ENCODE measurements at places on chromosomes 7 and 10. TPM values are rescaled to one million over a fixed set of nuclear protein-coding genes. Genes with fewer than 3 reads are reported as not detected.
A peak's percentile ranks its signal among the peaks of the same experiment; 100 is the strongest.

DNA sequence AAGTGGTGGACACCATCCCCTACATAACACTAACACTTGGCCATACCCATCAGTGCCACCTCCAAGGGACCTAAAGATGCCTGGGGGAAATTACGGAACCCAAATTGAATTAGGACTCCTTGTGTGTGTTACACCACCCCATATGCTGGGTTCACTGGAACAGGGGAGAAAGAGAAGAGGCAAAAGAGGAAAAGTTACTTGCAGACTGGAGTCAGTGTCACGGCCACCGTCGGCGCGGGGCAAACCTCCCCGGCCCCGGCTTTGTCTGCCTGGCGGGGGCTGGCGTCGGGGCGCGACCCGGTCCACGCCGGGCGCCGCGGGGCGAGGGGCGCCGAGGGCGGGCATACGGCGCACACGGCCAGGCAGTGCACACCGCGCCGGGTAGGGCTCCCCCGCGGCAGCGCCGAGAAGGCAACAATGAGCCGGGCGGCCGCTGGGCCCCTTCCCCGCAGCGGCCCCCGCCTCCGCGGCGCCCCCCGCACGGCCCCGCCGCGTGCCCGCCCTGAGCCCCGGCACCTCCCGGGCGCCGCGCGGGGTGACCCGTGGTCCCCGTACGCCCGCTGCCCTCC lies 171.1 kb downstream of the FAM107B start:
- peak; percentile 31 for DNase-seq

The ALOX5 gene
- total RNA-seq = not detected

The ANKRD26 gene
- total RNA-seq = 10.5 TPM

- peak; percentile 90 for DNase-seq
Measured at GRCh38 chr7:119720541-119720940, 552.4 kb upstream of the KCND2 start.

The CRYGN gene
- not detected for total RNA-seq

DNA sequence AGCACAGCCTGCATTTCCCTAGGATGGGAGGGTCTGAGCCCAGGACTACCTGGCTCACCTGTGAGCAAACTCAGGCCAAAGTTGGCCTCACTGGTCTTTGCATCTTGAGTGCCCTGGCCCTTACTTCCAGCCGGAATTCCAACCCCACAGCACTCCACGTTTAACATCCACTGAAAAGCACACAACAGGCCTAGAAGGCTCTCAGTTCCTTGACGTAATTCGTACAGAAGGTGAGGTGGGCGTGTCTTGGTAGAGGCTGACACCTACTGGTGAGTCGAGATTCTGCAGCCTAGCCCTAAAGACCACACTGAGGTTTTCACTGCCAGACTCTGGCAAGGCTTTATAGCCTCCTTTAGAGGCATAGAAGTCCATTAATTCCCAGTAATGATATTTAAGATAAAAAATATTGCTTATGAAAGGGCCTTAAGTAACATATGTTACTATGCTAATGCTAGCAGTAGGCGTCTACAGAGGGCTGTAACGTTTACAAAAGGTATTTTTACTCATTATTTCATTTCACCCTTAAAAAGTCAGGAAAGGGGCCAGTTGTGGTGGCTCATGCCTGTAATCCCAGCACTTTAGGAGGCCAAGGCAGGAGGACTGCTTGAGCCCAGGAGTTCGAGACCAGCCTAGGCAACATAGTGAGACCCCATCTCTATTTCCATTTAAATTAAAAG lies 95.8 kb downstream of the HIP1 start:
- peak; percentile 66 for DNase-seq

- peak; percentile 41 for DNase-seq
Measured at GRCh38 chr7:2023877-2024566, 208.7 kb downstream of the MAD1L1 start.

DNA sequence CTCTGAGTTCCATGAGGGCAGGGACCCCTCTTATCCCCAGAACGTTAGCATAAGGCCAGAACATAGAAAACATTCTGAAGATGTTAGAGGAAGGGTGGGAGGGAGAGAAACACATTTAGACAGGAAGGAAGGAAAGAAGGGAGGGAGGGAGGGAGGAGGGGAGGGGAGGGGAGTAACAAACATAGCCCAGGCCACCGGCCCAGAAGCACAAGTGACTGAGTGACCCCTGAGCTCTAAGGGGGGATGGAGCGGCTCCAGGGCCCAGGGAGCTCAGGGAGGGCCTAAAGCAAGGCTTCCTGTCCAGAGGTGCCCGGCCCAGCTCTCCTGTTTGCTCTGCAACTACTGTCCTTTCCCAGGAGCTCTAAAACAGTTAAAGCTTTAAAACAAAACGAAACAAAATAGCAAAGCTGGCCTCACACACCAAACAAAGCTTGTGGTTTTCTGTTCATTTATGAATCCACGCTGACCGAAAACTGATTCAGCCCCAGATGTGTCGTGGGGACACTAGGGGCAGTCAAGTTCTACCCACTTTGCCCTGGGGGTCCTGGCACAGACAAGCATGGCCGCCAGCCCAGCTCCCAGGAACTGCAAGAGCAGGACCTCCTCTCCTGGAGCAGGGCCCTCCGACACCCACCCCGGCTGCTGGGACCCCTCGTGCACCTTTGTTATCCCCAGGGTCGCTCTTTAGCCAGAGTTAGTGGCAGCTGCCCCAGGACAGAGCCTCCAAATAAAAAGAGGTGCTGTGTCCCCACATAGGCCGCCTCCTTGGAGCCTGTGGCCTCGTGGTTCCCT lies 496.2 kb upstream of the FOXK1 start:
- DNase-seq = no peak

- no peak for DNase-seq
Measured at GRCh38 chr7:15782656-15783055, 96.2 kb upstream of the MEOX2 start.

DNA sequence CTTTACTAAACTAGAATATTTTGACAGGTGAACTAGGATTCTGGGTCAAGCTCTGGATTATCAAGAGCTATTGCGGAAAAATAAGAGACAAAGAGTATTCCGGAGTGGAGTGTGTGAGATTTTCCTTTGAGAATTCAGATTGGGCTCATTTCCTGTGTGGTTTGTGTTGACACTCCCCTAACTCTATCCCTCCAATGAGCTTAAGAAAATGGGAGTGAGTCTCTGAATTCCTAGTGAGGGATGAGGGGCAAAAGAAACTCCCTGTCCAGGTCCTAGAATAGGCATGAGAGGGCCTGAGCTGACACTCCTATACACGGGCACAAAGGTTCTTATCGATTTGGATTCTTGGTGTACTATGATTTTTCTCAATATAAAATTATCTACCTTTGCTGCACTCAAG lies 10.2 kb downstream of the KLF14 start:
- DNase-seq = peak; percentile 37

- DNase-seq = peak; percentile 82
Measured at GRCh38 chr7:151232917-151233701, 826 bp downstream of the CHPF2 start.

DNA sequence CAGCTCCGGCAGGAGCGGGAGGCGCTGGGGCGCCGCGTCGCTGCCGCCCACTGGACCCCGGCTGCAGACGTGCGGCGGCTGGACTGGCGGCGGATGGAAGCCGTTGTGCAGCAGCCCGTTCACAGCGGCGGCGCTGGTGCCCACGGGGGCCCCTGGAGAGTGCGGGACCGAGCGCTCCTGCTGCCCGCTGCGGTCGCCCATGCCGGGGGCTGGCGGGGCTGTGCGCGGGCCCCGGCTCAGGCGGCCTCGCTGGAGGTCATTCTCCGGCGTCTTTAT lies 413 bp downstream of the PANK1 start:
- no peak for DNase-seq

DNA sequence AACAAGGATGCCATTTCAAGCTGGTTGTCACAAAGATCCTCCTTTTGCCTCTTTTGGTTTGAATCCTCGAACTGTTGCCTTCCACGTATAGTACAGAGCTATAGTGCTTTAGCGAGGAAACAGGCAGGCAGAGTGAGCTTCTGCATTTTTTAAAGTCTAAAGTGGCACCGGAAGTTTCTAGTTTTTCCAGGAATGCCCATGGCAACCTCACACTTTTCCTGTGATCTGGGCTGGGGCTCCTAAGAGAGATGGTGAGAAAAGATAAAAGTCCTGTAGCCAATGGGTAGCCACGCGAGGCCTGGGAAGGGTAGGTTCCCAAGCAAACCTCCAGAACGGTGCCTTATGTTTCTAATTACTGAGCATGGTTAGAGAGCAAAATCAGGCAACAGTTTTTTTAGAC lies 76.7 kb downstream of the CALD1 start:
- peak; percentile 80 for DNase-seq

DNA sequence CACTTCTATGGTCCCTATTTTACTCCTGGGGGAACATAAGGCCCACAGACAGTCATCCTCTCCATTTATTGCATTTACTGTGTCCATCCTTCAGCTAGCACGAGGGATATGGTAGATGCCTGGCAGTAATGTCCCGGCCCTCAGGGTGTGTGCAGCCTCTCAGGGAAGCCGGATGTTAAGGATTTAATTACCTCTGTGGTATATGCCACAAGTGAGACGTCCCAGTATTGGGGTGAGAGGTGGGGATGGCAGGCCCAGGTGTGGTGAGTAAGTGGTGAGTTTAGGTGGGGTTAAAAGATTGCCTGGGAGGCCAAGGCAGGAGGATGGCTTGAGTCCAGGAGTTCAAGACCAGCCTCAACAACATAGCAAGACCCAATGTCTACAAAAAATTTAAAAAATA lies 144.9 kb downstream of the SH3PXD2A start:
- DNase-seq = peak; percentile 62

DNA sequence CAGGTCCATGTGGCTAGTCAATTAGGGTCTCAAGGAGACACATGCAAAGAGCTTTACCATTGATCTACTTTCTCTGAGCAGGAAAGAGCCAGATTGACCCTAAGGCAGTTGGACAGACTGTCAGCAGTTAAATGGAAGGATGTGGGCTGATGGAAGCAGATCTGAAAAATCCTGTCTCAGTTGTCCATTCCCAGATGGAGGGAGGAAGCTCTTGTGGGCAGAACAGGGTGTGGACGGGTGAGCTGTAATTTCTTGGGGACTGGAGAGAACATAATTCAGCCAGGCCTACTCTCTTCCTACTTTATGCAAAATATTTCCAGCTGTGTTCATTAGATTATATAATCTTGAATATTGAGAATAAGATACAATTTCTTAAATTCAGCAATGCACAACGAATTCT lies 163.6 kb downstream of the GNAT3 start:
- DNase-seq = no peak

The AUTS2 gene
- total RNA-seq = 0.10 TPM

GRCh38 chr7:91196058-91196457 lies 68.2 kb upstream of the FZD1 start:
- DNase-seq = no peak

GRCh38 chr7:12032146-12032545 lies 178.9 kb upstream of the TMEM106B start:
- DNase-seq = no peak

The DNAJC12 gene
- total RNA-seq = 3.9 TPM

DNA sequence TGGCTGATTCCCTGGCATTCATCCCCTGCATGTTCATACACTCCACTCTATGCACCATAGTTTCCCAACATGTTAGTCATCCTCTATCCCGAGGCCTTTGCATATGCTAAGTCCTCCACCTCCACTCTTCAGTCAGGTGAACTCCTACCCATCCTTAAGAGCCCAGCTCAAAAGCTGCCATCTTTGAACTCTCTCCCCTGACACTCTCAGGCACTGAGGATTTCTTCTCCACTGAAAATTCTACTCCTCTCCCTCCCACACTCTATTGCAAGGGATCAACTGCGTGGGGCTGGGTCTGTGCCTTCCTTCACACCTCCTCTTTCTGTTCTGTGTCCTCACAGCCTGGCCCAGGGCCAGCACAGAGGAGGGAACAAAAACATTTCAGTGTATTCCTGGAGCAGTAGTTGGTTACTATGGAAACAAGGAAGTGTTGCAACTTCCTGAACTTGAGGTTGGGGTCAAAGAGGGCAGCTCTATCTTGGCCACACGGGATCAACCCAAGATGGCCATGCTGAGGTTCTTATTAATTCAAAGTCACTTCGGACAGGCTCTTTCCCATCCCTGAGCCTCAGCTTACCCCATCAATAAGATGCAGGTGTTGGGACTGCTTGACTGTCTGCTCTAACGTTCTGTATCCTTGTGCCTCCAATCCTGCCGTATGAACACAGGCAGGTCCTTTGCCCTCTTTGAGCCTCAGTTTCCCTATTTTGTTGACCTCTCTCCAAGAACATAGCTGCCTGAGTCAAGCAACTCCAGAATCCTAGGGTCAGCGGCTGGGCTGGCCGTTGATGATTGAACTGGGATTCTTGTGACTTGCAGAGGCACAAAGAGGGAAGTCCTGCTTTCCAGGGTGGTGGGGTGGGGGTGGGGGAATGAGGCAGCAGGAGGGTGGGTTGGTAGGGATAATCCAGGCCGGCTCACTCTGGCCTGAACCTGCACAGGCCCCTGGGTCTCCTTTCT lies 15.5 kb downstream of the ZMIZ1 start:
- peak; percentile 94 for DNase-seq

The EBLN1 gene
- not detected for total RNA-seq

DNA sequence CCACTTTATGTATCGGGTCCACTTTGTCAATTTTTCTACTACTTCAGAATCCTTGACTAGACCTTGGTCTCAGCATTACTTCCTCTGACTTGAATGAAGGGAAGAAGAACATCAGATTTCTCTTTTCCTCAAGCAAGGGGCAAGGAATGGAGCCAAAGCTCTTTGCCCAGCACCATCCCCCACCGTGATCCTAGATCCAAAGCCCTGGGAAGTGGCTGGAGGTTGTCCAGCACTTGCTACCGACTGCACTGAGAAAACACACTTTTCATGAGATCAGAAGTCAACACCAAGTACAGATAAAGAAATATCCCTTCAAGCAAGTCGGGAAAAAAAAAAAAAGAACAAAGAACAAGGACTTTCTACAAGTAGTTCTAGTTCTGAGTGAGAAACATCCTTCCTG lies 102.1 kb upstream of the DDC start:
- peak; percentile 73 for DNase-seq

GRCh38 chr7:112366886-112367285 lies 83.4 kb upstream of the IFRD1 start:
- DNase-seq = no peak

The C7orf57 gene
- 1.4 TPM for total RNA-seq

The VWDE gene
- not detected for total RNA-seq

- no peak for DNase-seq
Measured at GRCh38 chr10:78254013-78254412, 220.3 kb downstream of the RPS24 start.

DNA sequence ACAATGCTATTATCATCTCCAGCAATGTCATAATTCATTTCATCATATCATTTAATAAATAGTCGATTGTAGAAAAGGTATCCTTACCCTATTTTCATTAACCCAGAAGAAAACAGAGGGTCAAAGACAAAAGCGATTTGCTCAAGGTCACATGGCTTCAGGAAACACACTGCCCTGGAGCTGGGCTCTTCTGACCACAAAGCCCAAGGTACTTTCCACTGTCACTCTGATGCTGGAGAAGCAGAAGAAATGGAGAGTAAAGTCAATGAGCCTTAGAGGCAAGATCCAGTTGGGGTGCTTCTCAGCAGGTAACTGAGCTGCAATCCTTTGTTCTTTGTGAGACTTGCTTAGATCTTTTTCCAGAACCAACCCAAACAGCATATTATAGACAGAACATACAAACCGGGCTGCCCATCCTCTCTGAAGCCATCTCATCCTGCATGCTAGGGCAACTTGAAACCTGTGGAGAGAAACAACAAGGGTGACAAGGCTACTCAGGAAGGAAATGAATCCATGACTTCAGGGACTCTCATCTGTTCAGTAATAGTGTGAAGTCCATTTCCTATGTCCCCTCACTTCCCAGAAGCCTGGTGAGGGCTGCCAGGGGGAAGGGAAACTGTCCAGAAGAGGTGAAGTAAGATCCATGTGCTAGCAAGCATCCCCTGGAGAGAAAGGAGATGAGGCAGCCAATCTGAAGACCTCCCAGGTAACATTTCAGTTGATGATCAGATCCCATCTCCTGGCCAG lies 148.6 kb upstream of the SVIL start:
- DNase-seq = peak; percentile 60

GRCh38 chr10:58140691-58141347 lies 126.9 kb downstream of the IPMK start:
- no peak for DNase-seq

GRCh38 chr10:101843032-101844021 lies at the start of gene KCNIP2:
Gene KCNIP2, minus strand, starts transcription at chr10:101843800. Its CDS starts 232 bp downstream, at chr10:101843568.
- no peak for DNase-seq
